Foreskin keratinocyte (primary cell): ENCODE measurements at places on chromosomes 5 and 9. TPM values are rescaled to one million over a fixed set of nuclear protein-coding genes. Genes with fewer than 3 reads are reported as not detected.

The TMEM252 gene
- polyA plus RNA-seq, result not detected in 2 replicates

The LAMC3 gene
- not detected in 2 replicates for polyA plus RNA-seq

The TMEM203 gene
- 39.3 and 41.7 TPM in 2 replicates for polyA plus RNA-seq

The FOXD4L6 gene
- polyA plus RNA-seq, result 0.02 TPM in 1 of 2 replicates, not detected in the other

The SLC6A19 gene
- polyA plus RNA-seq, result not detected in 2 replicates

The GLRA1 gene
- not detected in 2 replicates for polyA plus RNA-seq

The PROB1 gene
- polyA plus RNA-seq, result 1.6 TPM in 2 replicates

The TAF1L gene
- polyA plus RNA-seq, result not detected in 2 replicates

The SNCAIP gene
- 0.03 TPM in 1 of 2 replicates, not detected in the other for polyA plus RNA-seq

The RLN1 gene
- 0.09 and 0.18 TPM in 2 replicates for polyA plus RNA-seq

The FKBP15 gene
- 11.2 and 11.8 TPM in 2 replicates for polyA plus RNA-seq

The VLDLR gene
- 0.82 and 1.7 TPM in 2 replicates for polyA plus RNA-seq

The LCN1 gene
- polyA plus RNA-seq, result not detected in 2 replicates

The ISL1 gene
- 2.6 and 4.7 TPM in 2 replicates for polyA plus RNA-seq
